ENCODE measurements at places on chromosomes 2 and 18. TPM values are rescaled to one million over a fixed set of nuclear protein-coding genes. Genes with fewer than 3 reads are reported as not detected.

GRCh38 chr2:24620936-24621335 is 129.9 kb downstream of the NCOA1 start:
- H3K36me3 ChIP-seq: no peaks in the 10 kb centered on the region
- no peaks in the 10 kb centered on the region for H3K4me1 ChIP-seq
- no peaks in the 10 kb centered on the region for H3K27me3 ChIP-seq
- no peak overlapping the region for H3K27ac ChIP-seq

DNA sequence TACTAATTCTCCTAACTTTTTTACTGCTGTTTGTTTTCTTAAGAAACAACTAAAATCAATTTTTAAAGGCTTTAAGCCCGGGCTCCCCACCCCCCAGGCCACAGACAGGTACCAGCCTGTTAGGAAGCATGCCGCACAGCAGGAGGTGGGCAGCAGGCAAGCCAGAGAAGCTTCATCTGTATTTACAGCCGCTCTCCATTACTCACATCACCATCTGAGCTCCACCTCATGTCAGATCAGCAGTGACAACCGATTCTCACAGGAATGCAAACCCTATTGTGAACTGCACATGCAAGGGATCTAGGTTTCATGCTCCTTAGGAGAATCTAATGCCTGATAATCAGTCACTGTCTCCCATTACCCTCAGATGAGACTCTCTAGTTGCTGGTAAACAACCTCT is 517.0 kb downstream of the NRXN1 start:
- H3K4me1 ChIP-seq: no peaks in the 10 kb centered on the region
- no peaks in the 10 kb centered on the region for H3K27me3 ChIP-seq
- no peak overlapping the region for H3K27ac ChIP-seq
- no peaks in the 10 kb centered on the region for H3K36me3 ChIP-seq

- no peaks in the 10 kb centered on the region for H3K36me3 ChIP-seq
- no peaks in the 10 kb centered on the region for H3K4me1 ChIP-seq
- no peaks in the 10 kb centered on the region for H3K27me3 ChIP-seq
Observed at GRCh38 chr2:145339646-145340045, 819.7 kb upstream of the ZEB2 start.

Gene SLC4A3
- total RNA-seq: 4.1 TPM

Gene PAIP2B
- total RNA-seq: 3.6 TPM

Gene IL1RL2
- total RNA-seq: 1.3 TPM
